ENCODE measurements at places on chromosomes 3 and 15.

- peak; percentile 26 for DNase-seq
Measured at GRCh38 chr3:93843981-93844380, 129.7 kb downstream of the PROS1 start.

DNA sequence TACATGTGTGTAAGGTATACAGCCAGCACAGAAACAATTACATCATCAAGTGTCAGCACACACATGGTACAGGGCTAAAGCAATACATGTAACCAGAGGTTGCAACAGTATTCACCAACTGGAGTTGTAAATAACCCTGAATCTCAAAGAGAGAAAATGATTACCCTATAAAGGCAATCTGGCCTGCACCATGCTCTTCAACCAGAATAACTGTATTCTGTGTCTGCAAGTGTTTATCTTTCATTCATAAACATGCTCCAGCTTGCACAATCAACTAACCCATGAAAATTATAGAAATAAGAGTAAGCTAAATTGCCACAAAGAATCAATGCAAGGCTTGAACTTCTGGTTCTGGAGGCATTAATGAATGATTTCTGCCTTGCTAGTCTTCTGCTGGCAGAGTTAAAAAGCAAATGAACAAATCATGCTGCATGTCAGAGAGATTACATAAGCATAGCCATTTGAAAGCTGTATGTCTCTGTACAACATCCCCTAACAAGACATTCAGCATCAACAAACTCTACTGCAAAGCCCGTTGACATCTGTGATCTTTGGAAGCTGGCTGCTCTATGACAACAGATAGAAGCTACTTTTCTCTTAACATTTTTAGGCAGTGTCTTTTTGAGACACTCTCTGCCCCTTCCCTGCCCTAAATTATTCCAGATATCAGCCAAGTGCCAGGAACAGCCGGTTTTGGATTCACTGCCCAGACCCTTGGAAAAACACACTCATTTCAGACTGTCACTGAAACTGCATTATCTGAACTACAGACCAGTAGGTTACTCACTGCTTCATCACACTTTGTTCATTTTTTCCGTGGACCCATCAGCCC lies 871.0 kb downstream of the OTOL1 start:
- DNase-seq, result no peak

- DNase-seq, result peak; percentile 50
Measured at GRCh38 chr15:42591238-42591934, 16.0 kb downstream of the STARD9 start.

DNA sequence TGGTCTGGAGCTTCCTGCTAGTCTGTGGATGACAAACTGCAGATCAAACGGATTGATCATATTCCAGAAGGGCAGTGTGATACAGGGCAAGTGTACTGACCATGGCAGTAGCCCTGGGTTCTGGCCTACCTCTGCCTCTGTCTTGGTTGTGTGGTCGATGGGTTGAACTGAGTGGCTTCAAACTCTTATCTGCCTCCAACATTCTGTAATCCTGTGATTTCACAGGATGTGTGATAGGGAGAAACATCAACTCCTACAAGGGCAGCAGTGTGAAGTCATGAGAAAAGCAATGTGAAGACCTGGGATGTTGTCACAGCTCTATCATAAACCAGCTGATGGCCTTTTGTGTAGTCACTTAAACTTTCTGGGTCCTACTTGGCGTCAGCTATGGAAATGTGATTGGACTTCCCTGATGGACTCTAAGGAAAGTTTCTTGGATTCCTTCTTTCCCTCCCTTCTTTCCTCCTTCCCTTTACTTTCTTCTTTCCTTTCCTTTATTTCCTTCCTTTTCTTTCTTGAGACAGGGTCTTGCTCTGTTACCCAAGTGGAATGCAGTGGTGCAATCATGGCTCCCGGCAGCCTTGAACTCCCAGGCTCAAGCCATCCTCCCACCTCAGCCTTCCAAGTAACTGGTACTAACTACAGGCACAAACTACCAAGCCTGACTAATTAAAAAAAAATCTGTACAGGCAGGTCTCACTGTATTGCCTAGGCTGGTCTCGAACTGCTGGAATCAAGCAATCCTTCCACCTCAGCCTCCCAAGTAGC lies 114.8 kb downstream of the BBX start:
- DNase-seq, result no peak

GRCh38 chr15:82928711-82929110 lies 23.8 kb downstream of the HOMER2 start:
- DNase-seq, result no peak

DNA sequence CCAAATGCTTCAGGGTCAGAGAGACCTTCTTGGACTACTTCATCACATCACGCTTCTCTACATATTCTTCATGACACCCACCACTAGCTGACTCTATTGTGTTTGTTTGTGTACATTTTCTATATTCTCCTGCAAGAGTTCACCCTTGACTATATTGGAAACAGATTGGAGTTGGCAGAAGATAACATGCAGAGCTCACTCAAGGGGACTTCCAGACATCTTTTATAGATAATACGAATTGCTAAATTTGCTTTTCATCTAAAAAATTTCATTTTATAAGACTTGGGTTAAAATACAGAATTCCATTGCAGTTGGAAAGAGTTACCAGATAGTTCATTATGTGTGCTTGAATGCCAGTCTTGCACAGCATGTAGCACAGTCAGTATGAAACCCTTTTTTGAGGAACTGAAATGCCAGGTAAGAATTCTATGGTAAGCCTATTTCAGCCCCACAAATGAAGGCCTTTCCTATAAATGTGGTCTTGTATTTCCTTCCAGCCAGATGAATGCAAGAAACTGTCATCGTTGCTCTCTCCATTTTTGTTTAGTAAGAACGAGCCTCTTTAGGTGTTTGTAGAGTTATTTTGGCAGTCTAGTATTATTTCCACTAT lies 177.6 kb downstream of the GHSR start:
- no peak for DNase-seq

DNA sequence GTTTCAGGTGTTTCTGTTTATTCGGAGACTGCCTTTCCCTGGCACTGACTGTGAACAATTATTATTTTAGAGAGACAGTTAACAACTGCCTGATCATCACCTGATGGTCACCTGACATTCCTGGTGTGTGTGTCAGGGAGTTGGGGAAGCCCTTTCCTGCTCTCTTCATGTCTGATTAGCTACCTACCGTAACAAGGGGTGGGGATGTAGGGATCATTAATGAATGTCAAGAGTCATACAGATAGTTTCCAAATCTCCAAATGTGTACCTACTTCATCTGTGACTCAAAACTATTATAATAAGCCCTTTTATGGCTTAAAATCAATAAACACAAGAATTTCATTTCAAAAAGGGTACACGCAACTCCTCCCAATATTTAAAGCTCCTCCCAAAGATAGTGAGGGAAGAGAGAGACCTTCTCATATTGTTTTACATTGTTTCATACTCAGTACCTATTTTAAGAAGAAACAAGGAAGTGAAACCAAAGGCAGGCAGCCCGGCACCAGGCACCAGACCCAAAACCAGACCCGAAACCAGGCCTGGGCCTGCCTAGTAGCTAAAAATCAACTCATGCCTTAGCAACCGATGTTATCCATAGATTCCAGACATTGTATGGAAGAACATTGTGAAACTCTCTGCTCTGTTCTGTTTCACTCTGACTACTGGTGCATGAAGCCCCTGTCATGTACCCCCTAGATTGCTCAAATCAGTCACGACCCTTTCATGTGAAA lies 844.9 kb upstream of the ALCAM start:
- no peak for DNase-seq

DNA sequence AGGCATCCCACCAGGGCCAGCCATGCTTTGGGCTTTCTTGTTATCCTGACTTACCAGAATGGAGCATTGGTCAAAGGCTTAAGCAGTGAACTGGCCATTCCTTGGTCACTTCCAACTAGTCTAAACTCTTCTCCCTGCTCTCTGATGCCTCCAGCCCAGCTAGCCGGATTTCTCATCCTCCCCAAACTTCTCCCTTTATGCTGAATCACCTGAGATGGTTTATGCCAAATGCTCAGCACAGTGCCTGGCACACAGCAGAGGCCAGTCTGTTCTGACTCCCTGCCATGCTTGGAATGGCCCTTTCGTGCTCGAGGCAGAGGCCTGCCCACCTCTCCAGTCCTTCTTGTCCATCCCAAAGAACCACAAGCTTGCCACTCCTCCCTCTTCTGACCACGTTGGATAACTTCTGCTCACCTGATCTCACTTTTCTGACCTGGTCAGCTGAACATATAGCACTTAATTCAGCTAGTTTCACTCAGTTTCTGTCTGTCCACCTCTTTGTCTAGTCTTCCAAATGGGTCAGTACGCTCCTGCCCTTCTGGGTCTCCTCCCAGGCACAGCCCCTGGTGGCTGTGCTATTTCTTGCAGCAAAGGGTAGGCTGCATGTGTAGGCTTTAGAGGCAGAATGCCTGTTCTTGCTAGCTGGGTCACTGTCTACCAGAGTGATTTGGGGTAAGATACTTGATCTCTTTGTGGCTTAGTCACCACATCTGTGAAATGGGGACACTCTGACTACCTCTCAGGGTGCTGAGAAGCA lies 2.2 kb upstream of the RBP1 start:
- DNase-seq, result no peak

DNA sequence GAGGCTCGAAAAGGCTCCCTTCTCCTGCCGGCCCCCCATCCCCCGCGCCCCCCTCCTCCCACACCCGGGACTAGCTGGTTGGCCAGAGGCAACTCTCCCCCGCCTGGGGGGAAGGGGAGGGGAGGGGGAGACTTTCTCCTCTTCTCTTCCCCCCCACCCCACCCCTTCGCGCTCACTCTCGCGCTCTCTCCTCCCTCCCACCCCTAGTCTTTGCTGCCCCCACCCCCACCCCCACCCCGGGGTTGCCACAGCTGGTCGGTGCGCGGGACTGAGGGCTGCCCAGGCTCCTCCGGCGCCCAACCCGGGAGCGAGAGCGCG lies 710 bp downstream of the MECOM start:
- peak; percentile 48 for DNase-seq

DNA sequence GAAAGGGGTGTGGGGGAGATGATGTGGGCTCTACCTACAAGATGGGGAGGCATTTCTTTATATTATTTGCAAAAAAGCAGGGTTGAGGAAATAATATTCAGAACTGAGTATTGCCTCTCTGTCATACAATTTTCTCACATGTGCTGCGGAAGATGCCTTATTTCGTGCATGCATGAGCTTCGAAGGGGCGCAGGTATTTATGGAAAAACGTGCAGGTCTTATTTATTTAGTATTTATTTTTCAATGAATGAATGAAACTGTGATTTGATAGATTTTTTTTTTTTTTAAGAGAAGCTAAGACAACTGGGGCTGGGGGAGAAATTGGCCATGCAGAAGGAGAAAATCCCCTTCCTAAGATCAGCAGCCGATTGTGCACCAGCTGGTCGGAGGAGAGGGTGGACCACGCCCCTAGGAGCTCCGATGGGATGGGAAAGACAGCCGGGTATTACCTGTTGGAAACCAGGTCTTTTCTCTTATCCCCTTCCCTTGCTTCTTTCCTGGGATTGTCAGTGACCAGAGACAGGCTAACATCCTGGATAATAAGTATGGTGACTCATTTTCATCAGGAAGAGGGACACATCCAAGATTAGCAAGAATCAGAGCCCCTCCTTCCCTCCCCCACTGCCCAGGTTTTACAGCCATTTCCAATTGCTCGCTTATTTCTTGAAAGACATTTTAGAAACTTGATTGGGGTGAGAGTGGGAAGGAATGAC lies 875 bp downstream of the GAP43 start:
- no peak for DNase-seq

GRCh38 chr3:60263191-60263590 lies 988.1 kb downstream of the FHIT start:
- DNase-seq, result no peak

DNA sequence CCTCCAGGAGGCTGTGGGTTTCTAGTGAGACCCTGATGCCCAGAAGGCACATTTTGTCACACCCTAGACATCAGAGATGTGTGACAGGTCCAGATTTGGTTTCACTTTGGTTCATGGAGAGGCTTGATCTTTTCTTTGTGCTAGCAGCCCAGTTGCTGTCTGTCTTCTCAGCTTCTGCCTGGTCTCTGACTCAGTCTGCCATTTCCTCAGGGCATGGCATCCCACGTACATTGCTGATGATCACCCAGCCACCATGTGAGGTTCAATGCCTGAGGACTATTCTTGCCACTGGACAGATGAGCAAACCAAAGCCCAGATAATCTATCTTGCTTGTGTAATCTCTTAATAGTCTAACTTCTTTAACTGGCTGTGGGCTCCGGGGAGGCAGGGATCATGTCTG lies 144.9 kb upstream of the MRPS22 start:
- no peak for DNase-seq

- DNase-seq, result no peak
Measured at GRCh38 chr15:66897416-66897815, 168.0 kb upstream of the SMAD3 start.

GRCh38 chr15:83365370-83365938 lies 81.0 kb upstream of the BNC1 start:
- DNase-seq, result peak; percentile 63

DNA sequence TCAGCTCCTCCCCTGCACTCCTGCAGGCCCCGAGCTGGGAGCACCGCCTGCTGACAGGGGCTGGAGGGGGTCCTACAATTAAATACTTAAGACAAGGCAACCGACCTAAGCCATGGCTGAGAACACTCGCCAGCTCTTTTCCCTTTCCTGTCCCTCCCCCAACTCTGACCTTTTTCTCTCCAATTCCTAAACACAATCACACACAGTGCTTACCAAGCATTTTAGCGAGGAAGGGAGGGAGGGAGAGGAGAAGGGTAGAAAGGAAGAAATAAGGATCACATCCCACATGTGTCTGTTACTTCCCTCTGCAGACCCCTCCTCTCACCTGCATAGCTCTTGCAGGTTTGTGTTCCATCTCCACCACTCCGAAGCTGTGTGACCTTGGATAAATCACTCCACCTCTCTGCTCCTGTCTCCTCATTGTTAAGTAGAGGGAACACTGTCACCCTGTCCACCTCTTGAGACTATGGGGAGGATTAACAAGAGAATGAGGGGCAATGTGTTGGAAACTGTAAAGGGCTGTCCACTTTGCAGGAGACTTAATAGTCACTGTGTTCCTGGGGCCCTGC lies 63.6 kb downstream of the CYP11A1 start:
- no peak for DNase-seq

GRCh38 chr3:71511037-71511436 lies 72.5 kb downstream of the FOXP1 start:
- peak; percentile 30 for DNase-seq

DNA sequence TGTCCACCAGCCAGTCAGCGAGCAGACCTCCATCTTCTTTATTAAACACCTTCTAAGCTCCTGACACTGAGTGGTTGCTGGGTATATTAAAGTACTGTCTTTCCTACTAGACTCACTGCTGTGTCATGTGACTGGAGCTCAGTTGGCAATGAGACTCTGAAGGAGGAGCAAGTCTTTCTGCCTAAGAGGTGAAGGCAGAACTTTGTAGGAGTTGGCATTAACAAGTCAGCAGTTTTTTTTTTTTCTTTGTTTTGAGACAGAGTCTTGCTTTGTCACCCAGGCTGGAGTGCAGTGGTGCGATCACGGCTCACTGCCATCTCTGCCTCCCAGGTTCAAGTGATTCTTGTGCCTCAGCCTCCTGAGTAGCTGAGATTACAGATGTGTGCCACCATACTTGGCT lies 62.2 kb downstream of the ABHD5 start:
- DNase-seq, result no peak

DNA sequence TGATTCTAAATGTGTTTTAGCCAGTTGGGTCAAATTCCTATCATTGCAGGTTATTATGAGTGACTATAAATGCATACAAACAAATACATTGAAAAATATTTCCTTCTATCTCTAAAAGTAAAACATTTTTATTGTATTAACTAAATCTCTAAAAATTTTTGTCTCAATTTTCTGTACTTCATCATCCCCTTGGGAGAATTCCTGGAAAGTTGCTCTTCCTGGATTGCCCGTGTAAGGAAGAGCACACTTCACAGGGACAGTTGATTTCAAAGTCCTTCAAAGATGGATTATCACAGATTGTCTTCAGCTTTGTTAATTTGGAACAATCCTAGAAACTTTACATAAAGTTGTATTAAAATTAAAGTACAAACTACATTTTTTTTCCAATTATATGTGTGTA lies 595.6 kb downstream of the ROBO1 start:
- no peak for DNase-seq
